ENCODE measurements at places on chromosomes 13 and 19.

GRCh38 chr13:58666331-58666730 lies 1034.8 kb downstream of the PCDH17 start:
- DNase-seq: no peak

GRCh38 chr19:19459707-19460251 lies 54.3 kb downstream of the GATAD2A start:
- DNase-seq: peak; percentile 60

GRCh38 chr13:100633461-100633860 lies 41.1 kb downstream of the TMTC4 start:
- DNase-seq: peak; percentile 87

DNA sequence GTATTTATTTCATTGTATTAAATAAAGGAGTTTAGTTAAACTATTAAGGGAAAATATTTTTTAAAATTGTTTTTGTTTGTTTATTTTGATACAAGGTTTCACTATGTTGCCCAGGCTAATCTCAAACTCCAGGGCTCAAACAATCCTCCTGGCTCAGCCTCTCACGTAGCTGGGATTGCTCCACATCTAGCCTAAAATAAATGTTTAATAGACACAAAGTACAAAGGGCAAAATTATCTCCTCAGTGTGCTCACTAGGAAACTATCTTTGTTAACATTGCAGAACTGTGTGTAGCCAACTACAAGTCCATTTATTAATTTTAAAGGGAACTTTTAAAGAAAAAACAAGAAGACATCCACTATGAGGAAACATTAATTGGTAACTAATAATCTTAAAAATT lies 207.2 kb upstream of the PCDH17 start:
- no peak for DNase-seq

DNA sequence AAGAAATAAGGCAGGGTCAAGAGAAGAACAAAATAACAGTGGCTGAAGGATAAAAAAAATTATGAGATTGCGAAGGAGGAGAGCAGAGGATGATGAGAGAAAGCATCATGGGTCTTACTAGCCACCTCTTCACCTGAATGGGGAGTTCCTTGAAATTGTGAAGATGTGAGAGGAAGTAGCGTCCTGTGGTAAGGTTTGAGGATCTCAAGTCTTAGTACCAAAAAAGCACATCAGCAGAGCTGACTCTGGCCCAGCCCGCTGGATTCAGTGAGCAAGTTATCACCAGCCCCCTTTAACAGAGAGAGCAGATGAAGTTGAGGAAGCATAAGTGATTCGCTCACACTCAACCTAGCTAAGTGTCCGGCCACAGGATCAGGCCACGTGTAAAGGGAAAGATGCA lies 61.8 kb downstream of the RXFP2 start:
- no peak for DNase-seq

DNA sequence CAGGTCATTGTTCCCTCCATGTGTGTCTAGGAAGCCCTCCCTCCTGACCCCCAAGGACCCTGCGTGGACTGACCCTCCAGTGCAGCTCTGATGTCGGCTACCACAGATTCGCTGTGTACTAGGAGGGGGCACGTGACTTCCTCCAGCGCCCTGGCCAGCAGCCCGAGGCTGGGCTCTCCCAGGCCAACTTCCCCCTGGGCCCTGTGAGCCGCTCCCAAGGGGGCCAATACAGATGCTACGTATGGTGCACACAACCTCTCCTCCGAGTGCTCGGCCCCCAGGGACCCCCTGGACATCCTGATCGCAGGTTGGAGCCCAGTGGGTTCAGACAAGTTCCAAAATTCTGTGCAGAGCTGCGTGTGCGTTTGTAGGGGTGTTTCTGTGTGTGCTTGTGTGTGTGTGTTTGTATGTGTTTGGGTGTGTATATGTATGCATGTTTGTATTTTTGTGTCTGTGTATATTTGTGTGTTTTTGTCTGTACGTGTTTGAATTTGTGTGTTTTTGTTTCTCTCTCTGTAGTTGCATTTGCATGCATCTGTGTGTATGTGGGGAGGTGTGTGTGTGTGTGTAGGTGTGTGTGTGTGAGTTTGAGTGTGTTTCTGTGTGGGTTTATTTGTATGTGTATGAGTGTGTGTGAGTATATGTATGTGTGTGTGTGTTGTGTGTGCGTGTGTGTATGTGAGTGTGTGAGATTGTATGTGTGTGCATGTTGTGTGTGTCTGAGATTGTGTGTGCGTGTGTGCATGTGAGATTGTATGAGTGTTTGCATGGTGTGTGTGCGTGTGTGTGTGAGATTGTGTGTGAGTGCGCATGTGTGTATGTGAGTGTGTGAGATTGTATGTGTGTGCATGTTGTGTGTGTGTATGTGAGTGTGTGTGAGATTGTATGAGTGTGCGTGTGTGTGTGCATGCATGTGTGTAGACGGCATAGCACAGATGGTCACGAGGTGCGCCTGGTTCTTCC lies 21.4 kb upstream of the LILRA2 start:
- DNase-seq: no peak

- peak; percentile 98 for DNase-seq
Measured at GRCh38 chr19:12681074-12681987, at the start of gene DHPS. Gene DHPS (minus strand): TSS chr19:12681880. CDS start chr19:12681766, 114 bp downstream.

Measured in astrocyte of the spinal cord (primary cell).